ENCODE measurements at places on chromosomes 3 and 15. TPM values are rescaled to one million over a fixed set of nuclear protein-coding genes. Genes with fewer than 3 reads are reported as not detected.

CATSPER2 gene
- total RNA-seq, result 2.6 TPM

IL5RA gene
- not detected for total RNA-seq

ZBBX gene
- total RNA-seq, result not detected

IGF2BP2 gene
- total RNA-seq, result 39.8 TPM

CLEC3B gene
- total RNA-seq, result 0.79 TPM

BLM gene
- total RNA-seq, result 8.9 TPM

SCG5 gene
- total RNA-seq, result 1.3 TPM

LARP6 gene
- 6.0 TPM for total RNA-seq

CHRNA7 gene
- 0.28 TPM for total RNA-seq

ACKR2 gene
- total RNA-seq, result 0.92 TPM

AQR gene
- 17.1 TPM for total RNA-seq

ZNF501 gene
- 1.7 TPM for total RNA-seq

TLR9 gene
- total RNA-seq, result 0.07 TPM

CASR gene
- not detected for total RNA-seq

FAM107A gene
- total RNA-seq, result not detected

GRAMD2A gene
- total RNA-seq, result 10.2 TPM

BCL2A1 gene
- total RNA-seq, result 0.35 TPM

ARPP21 gene
- not detected for total RNA-seq

ADAMTSL3 gene
- total RNA-seq, result 0.65 TPM

ALS2CL gene
- 57.3 TPM for total RNA-seq

SLC30A4 gene
- total RNA-seq, result 3.8 TPM

STRIT1 gene
- total RNA-seq, result not detected

PLS1 gene
- total RNA-seq, result 18.2 TPM

ARHGEF26 gene
- total RNA-seq, result 2.6 TPM

MST1R gene
- total RNA-seq, result 19.9 TPM

FANCD2OS gene
- total RNA-seq, result 2.3 TPM

TIPARP gene
- 73.1 TPM for total RNA-seq

CYP11A1 gene
- total RNA-seq, result not detected

PRR20G gene
- not detected for total RNA-seq

TIGIT gene
- total RNA-seq, result not detected

CDCP1 gene
- 37.9 TPM for total RNA-seq

CFAP100 gene
- not detected for total RNA-seq

TM4SF18 gene
- not detected for total RNA-seq

CFAP91 gene
- total RNA-seq, result not detected

PCSK6 gene
- 7.8 TPM for total RNA-seq

STAB1 gene
- total RNA-seq, result not detected

EFHB gene
- 0.35 TPM for total RNA-seq

ADCY5 gene
- total RNA-seq, result not detected

LYZL4 gene
- not detected for total RNA-seq

C3orf85 gene
- total RNA-seq, result not detected

BDH1 gene
- total RNA-seq, result 14.9 TPM

TMEM158 gene
- total RNA-seq, result 8.8 TPM

FYTTD1 gene
- total RNA-seq, result 19.1 TPM

SLC25A36 gene
- 30.5 TPM for total RNA-seq

FEZF2 gene
- total RNA-seq, result not detected

RHOV gene
- total RNA-seq, result 52.2 TPM

LMAN1L gene
- not detected for total RNA-seq

C3orf62 gene
- 2.7 TPM for total RNA-seq

FES gene
- total RNA-seq, result 1.8 TPM

TPRG1 gene
- total RNA-seq, result 2.8 TPM

FANCD2 gene
- 32.1 TPM for total RNA-seq

C3orf20 gene
- total RNA-seq, result not detected

GABRR3 gene
- not detected for total RNA-seq

GOLGB1 gene
- 16.2 TPM for total RNA-seq

TUSC7 gene
- total RNA-seq, result not detected

SLC12A1 gene
- total RNA-seq, result not detected

TNK2 gene
- 25.5 TPM for total RNA-seq
